Right forelimb (tissue), 1 donor: ENCODE measurements at places on chromosomes 3 and 15.

DNA sequence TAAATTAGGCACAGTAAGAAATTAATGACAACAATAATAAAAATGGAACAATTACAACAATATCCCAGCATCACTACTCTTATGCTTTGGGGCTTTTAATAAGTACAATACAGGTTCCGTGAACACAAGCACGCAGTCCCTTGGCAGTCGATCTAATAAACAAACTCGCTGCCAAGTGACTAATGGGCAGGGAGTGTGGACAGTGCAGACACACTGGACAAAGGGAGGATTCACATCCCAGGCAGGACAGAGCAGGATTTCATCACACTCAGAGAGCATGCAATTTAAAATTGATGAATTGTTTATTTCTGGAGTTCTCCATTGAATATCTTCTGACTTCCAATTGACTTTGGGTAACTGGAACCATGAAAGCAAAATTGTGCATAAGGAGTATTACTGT, 524.1 kb upstream of the CFAP20DC start:
- no peak for DNase-seq

GRCh38 chr3:40494698-40495097, 11.1 kb upstream of the ZNF620 start:
- no peak for DNase-seq

- DNase-seq = no peak
Measured at GRCh38 chr3:24315971-24316370, 178.7 kb downstream of the THRB start.

GRCh38 chr15:67822537-67823313, 2.6 kb upstream of the SKOR1 start:
- no peak for DNase-seq

DNA sequence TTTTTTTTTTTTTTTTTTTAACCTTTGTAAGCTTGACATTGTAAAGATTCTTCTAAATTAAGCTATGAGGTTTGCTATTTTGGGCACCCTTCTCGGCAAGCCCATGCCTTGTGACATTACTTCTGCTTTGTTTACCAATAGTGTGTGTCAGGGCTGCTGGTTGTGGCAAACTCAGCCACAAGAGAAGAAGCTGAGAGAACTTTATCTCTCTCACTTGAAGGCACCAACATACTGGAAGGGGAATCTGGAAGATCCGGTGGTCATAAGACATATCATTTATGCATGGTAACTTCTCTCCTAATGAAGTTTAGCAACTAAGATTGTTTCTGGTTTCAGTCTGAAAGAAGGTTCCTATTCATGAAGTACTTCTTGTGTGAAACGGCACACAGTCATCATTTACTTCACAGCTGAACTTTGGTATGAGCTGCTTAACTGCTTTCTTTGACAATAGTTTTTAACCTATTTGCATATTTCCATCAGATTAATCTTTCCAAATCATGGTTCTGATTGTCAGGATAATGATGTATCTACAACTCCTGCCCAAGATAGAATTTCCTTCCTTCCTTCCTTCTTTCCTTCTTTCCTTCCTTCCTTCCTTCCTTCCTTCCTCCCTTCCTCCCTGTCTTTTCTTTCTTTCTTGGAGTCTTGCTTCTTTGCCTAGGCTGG, 189.3 kb downstream of the NFKBIZ start:
- no peak for DNase-seq

GRCh38 chr3:139260041-139260486, 83.8 kb upstream of the MRPS22 start:
- no peak for DNase-seq

DNA sequence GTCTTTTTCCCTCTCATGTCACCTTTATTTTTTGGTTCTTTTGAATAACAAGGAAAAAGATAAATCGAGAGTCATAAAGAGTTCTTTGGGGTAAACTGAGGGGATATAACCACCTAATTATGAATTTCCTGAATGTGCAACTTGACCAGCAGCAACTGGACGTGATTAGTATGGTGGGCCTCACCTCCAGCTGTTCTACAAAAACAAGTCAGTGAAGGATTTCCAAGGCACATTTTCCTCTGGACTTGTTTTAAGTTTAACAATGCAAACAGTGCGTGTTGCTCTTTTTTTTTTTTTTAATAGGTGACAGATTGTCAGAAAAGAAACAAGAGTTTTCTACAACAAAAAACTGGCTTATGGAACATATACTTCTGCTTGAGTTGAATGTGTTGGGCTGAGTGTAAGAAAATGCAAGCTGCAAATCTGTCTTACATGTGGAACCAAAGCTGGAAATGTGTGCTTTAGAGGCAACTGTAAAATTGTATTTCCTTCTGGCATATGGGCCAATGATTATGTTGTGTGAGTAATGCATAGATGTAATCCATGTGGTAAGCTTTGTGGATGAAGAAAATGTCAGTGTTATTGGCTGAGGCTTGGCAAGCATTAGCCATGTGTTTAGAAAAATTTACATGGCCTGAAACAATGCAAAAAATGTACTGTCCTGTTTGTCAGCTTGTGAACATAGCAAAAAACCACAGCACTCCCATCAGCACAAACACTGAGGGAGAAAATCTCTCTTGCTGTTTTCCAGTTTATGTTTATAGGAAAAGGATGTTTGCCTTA, 44.5 kb upstream of the FNDC3B start:
- DNase-seq = no peak

GRCh38 chr3:37183375-37183831, 9.0 kb upstream of the LRRFIP2 start:
- DNase-seq = no peak

DNA sequence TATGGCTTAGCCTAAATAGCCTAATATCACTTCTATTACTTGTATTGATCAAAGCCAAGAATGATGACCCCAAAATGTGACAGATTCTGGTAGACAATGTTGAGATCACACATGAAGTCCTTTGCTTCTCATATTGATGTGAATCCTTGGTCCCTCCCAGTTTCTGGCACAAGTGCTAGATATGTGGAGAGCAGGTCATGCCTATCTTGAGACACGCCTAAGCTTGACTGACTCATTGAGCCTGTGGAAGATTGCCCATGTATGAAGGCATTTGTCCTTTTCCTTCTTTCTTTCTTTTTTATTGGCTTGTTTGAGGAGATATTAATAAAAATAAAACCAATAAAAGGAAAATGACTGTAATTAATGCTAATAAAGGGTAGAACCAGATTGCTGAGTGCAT, 54.0 kb upstream of the TMEM108 start:
- no peak for DNase-seq

DNA sequence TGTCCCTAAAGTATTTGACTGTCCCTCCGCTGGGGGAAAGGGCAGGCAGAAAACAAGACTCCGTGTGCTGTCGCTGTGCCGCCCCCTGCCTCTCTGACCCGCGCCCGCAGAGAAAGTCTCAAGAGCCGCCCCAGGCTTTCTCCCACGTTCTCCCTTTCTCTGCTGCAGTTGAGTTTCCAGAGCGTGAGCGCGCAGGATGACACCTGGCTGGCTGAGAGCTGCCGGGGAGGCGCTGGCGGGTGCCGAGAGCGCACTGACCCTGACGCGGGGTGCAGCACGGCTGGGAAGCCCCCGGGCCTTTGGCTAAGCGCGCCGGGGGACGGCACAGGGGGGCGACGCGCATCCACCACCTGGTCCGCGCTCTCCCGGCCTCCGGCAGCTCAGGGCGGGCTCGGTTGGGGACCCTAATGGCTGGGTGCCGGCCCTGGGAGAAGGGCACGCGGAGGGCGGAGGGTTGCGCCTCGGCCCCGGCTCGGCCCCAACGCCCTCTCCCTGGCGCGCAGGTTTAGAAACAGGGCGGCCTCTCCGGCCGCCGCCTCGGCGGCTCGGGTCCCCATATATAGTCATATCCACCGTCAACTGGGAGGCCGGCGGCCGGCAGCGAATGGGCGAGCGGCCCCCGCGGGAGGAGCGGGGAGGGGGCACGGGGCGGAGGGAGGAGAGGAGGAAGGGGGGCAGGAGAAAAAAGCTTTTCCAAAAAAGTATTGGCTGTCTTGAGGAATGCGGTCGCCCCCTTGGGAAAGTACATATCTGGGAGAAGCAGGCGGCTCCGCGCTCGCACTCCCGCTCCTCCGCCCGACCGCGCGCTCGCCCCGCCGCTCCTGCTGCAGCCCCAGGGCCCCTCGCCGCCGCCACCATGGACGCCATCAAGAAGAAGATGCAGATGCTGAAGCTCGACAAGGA, at the start of gene TPM1:
TPM1 (plus strand) TSS at position 774 of the 903 bp plus-strand sequence; CDS start at position 857, 83 bp downstream.
- DNase-seq = peak; percentile 85

DNA sequence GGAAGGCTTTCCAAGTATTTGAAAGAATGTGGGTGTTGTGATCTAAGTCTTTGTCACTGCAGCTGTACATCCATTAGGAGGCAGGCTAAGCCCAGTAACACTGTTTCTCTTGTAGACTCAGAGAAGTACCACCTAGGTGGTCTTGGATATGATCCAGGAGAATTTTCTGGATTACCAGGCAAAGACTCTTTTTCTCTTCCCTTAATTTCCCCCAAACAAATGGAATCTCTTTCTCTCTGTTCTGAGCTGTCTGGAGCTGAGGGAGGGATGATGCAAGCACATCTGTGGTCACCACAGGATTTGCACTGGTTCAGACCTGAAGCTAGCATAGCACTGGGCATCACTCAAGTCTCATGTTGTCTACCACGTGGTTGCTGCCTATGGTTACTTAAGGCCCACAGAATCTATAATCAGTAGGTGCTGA, 227.6 kb downstream of the NECTIN3 start:
- DNase-seq = no peak

GRCh38 chr15:75712668-75713337, at the start of gene CSPG4:
TSS of gene CSPG4 (minus strand) at chr15:75712848. CDS start at chr15:75712755, 93 bp downstream.
- DNase-seq = peak; percentile 86

- DNase-seq = no peak
Measured at GRCh38 chr3:155661760-155662159, 83.1 kb downstream of the PLCH1 start.

GRCh38 chr3:112769286-112769978, 77.2 kb downstream of the CD200R1L start:
- DNase-seq = no peak

GRCh38 chr15:72353266-72353665, 22.5 kb downstream of the HEXA start:
- no peak for DNase-seq

DNA sequence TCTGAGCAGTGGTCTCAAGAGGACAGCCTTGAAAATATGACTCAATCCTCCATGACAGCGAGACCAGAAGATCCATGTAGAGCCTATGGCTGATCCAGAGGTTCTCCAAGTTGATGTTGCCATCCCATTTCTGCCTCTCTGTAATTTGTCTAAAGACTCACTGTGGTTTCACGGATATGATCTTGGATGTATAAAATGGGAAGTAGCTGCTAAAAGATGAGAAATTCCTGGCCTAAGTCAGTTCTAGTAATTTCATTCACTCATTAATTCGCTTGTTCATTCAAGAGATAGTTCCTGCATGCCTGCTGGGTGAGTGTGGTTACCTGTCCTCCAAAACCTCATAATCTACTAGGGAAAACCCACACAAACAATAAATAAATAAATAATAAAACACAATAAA, 145.9 kb downstream of the TNIK start:
- no peak for DNase-seq

DNA sequence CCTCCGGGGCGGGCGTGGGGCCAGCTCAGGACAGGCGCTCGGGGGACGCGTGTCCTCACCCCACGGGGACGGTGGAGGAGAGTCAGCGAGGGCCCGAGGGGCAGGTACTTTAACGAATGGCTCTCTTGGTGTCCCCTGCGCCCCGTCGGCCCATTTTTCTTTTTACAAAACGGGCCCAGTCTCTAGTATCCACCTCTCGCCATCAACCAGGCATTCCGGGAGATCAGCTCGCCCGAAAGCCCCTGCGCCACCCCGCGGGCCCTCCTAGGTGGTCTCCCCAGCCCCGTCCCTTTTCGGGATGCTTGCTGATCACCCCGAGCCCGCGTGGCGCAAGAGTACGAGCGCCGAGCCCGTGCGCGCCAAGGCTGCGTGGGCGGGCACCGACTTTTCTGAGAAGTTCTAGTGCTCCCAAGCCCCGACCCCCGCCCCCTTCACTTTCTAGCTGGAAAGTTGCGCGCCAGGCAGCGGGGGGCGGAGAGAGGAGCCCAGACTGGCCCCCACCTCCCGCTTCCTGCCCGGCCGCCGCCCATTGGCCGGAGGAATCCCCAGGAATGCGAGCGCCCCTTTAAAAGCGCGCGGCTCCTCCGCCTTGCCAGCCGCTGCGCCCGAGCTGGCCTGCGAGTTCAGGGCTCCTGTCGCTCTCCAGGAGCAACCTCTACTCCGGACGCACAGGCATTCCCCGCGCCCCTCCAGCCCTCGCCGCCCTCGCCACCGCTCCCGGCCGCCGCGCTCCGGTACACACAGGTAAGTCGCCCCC, at the start of gene THBS1:
THBS1 (plus strand) TSS at position 595 of the 757 bp plus-strand sequence. CDS start 779 bp downstream, outside the sequence.
- DNase-seq = peak; percentile 98

GRCh38 chr3:71227270-71227661, 356.3 kb downstream of the FOXP1 start:
- no peak for DNase-seq

- no peak for DNase-seq
Measured at GRCh38 chr3:72008226-72008996, 223.5 kb upstream of the PROK2 start.

DNA sequence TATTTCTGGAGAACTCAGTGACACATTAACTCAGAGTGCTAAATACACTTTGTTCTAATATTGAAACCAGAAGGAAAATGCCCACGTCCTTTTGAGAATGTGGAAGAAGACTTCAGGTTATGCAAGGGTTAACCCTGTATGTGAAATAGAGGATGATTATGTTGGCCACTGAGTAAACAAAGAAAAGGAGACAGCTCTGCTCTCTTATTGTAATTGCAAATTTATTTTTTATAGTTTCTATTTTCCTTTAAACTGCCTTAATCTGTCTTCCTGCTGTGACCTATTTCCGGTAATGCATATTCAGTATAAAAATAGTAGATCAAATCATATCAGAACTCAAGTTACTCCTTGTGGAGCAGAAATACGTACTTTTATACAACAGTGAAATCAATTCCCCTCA, 1239.2 kb downstream of the ROBO2 start:
- no peak for DNase-seq

- DNase-seq = no peak
Measured at GRCh38 chr15:78880813-78881212, 8.1 kb downstream of the MORF4L1 start.

GRCh38 chr15:39700375-39700700, 82.3 kb downstream of the FSIP1 start:
- DNase-seq = no peak

DNA sequence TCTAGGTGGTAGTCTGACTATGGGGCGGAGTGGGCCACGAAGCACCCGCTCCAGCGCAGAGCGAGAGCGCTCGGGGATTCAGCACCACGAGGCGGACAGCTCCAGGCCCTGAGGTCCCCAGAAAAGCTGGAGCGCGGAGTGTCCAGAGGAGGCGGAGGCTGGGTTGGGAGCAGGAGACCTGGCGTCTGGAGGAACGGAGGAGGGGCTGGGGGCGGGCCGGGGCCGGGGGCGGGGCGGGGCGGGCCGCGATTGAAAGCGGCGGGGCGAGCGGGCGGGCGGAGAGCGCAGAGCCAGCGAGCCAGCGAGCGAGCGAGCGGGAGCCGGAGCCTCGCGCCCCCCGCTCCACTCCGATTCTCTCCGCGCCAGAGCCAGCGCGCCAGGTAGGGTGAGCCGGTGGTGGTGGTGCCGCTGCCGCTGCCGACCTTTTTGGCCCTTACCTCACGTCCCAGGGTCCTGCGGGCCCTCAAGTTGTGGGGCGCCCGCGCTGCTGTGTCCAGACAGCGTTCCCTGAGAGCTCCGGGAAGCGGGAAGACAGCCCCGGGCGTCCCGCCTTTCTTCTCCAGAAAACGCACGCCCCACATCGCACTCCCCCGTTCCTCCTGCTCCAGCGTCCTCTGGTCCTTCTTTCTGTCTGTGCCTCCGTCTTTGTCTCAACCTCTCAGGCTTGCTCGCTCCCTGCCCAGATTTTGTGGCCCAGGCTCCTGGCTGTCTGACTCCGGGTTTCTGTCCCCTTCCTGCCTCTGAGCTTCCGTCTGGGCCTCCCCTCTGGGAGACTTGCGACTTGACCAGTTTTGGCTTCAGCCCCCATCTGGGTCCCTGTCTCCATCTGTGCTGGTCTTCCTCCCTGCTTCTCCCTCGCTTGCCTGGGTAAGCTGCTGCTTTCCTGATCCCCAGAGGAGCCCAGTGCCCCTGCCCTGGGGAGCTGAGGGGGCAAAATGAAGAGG, at the start of gene GRM2:
GRM2 (plus strand) TSS at position 281 of the 944 bp plus-strand sequence. CDS start 1,916 bp downstream, outside the sequence.
- peak; percentile 90 for DNase-seq
